HepG2 (cell line): ENCODE measurements at places on chromosomes 4 and X.

- no peak for DNase-seq
Measured at GRCh38 chr4:22881411-22881810, 188.7 kb downstream of the GBA3 start.

GRCh38 chr4:147809211-147809610 is 77.3 kb downstream of the ARHGAP10 start:
- DNase-seq, result no peak

DNA sequence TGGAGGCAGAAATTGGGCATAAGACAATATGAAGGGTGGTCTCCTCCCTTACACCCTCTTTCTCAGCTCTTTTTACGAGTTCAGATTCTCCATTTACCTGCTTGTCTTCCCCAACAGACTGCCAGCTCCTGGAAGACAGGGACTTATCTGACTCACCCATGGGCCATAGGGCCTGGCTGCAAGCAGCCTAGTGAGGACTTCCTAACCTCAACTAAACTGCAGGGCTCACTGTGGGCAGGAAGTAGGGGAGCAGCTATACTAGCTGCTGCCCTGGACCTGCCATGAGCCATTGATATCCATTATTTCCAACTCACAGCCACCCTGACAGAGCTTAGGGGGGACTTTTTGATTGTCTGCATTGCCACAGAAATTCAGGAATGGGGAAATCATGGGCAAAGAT is 11.5 kb upstream of the ZNF718 start:
- no peak for DNase-seq

GRCh38 chr4:136841526-136841925 is 690.8 kb downstream of the PCDH18 start:
- DNase-seq, result no peak

GRCh38 chr4:1594871-1595788 is 89.0 kb downstream of the FAM53A start:
- DNase-seq, result no peak

- DNase-seq, result no peak
Measured at GRCh38 chr4:151459375-151459774, 50.4 kb downstream of the FHIP1A start.

DNA sequence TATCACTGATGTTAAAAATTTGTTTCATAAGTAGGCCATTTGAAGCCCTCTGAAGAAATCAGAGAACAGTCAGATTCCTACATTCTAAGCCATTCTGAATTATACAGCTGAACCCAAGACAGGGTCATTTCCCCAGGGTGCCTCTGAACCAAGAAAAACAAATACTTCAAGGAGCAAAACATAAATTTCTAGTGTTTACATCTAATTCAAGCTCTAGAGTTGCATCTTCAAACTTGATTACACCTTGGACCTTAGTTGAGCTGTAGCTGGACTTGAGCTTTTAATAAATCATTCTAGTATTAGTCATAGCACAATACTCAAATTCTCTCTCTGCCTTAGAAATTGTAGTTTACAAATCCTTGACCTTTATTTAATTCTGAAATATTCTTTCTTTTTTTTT is 87.6 kb upstream of the IL15 start:
- no peak for DNase-seq

DNA sequence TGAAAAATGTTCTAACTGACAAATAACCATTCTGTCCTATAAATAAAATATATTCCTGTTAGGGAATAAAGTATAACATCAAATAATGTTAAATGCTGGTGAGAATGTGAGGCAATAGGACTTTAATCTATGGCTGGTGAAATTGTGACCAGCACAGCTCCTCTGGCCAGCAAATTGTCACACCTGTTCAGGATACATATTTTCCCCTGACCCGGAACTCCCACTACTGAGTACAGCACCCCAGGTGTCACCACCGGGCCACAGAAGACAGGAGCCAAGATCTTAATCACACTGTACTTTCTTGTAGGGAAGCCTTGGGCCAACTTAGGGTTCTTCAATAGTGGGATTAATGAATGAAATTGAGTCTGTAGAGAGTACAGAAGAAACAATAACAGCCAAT is 33.2 kb downstream of the C4orf33 start:
- DNase-seq, result no peak

DNA sequence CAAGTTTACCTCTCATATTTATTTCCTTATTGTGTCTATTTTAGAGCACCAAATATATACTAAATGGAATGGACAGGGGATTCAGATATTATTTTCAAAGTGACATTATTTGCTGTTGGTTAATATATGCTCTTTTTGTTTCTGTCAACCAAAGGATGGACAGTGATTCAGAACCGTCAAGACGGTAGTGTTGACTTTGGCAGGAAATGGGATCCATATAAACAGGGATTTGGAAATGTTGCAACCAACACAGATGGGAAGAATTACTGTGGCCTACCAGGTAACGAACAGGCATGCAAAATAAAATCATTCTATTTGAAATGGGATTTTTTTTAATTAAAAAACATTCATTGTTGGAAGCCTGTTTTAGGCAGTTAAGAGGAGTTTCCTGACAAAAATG is 6.2 kb downstream of the FGB start:
- DNase-seq, result no peak

GRCh38 chrX:15050395-15050794 is 177.2 kb downstream of the MOSPD2 start:
- DNase-seq, result no peak

- no peak for DNase-seq
Measured at GRCh38 chr4:77152421-77152820, 4.6 kb upstream of the CCNG2 start.

GRCh38 chr4:138341739-138342415 is 99.7 kb upstream of the SLC7A11 start:
- DNase-seq, result no peak

DNA sequence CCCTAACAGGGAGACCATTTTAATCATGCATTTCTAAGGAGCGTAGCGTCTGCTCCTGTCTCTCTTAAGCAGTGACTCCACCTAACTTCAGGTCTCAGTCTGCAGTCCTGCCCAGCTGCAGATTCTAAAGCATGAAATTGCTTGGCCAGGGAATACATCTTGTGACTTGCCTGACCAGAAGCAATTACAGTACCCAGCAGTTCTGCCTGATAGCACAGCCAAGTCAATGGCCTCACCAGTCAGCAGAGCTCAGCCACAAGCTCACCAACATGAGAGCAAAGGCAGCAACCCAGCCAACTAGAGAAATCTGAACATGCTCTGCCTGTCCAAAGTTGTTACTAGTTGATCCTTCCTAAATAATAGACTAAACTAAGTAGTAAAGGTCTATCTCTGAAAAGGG is 2011.9 kb upstream of the PCDH10 start:
- DNase-seq, result no peak

- no peak for DNase-seq
Measured at GRCh38 chr4:3824521-3825270, 58.5 kb downstream of the ADRA2C start.

GRCh38 chr4:18571301-18571761 is 549.8 kb upstream of the LCORL start:
- peak; percentile 38 for DNase-seq

DNA sequence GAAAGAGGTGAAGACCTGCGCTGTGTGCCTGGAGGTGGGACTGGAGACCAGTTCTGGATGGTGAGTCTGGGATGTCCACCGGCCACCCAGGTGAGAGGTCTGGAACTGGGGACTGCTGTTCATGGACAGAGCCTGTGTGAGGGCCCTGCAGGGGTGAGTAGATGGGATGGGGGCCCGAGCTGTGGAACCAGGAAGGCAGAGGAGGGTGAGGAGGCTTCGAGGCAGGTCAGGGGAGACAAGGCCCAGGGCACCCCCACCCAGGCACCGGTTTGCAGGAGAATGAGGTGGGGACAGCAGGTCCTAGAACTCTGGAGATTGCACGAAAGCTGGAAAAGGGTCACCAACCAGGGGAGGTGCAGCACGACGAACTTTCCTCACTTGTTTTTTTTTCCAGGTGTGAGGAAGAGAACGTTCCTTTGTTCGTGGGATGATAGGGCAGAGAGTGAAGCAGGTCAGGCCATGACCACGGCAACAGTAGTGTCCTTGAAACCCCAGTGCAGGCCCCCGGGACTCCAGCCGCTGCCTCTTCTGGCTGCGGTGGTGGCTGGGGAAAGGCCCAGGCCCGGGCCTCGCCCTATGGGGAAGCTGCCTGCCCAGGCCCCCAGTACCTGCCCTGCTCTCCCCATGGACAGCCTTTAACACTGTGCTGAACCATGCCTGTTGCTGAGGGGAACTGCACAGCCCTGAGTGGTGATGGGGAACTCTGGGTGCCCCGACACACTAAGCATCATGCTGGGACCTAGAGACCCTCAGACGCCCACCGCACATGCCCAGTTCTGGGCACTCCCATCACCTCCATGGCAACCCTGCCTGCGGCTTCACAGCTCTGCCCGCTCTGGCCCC is 22.9 kb downstream of the TNIP2 start:
- DNase-seq, result peak; percentile 70

GRCh38 chrX:15816886-15817285 is 26.6 kb downstream of the ZRSR2 start:
- no peak for DNase-seq

GRCh38 chr4:124065936-124066335 is 646.6 kb downstream of the ANKRD50 start:
- DNase-seq, result no peak

- no peak for DNase-seq
Measured at GRCh38 chr4:40842318-40842717, 92.6 kb downstream of the NSUN7 start.

DNA sequence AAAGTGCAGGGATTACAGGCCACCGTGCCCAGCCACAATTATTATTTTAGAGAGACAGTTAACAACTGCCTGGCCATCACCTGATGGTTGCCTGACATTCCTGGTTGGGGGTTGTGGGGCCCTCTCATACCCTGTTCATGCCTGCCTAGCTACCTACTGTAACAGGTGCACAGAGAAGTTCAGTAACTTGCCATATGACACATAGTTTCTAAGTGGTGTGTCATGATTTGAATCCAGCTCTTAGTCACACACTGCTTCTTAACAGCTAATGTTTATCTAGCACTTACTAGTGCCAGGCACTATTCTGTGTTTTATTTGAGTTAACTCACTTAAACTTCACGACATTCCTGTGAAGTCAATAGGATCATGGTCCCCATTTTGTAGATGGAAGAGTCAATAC is 122.7 kb upstream of the JADE1 start:
- no peak for DNase-seq
